ENCODE measurements at places on chromosomes 16 and 17.
A peak's percentile ranks its signal among the peaks of the same experiment; 100 is the strongest.

GRCh38 chr16:85220964-85221731 is 108.9 kb upstream of the CIBAR2 start:
- no peak overlapping the region for H3K27ac ChIP-seq
- H3K4me3 ChIP-seq = no peak overlapping the region
- peaks cover 8% of the 10 kb centered on the region for H3K4me1 ChIP-seq
- H3K36me3 ChIP-seq = no peaks in the 10 kb centered on the region

- no peak for DNase-seq
- no peak overlapping the region for H3K27ac ChIP-seq
- H3K4me1 ChIP-seq = peaks cover 18% of the 10 kb centered on the region
These were observed 2.2 kb downstream of the SDK2 start for GRCh38 chr17:73641826-73642600.

DNA sequence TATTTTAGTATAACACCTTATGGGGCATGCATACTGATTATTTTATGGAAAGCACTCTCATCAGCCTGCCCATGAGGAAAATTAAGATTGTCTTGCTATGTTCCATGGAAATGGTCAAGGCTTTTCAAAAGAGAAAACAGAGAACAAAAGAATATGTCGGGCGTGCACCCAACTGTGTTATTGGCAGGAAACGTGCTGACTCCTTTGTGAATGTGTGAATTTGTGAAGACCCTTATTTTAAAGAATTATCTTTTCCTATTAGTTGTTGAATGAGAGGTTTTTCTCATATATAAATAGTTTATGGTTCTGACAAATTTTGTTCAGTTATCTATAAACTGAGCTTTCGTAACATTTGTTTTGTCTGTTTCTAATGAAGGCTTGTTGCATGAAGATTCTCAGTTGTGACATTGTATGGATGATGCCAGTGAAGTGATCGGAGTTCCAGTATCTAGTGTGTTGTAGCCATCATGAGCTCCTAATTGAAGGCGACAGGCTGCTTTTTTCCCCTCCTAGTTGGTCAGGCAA is 180.0 kb downstream of the BCAS3 start:
- no peaks in the 10 kb centered on the region for H3K27me3 ChIP-seq
- H3K4me1 ChIP-seq = peaks cover 12% of the 10 kb centered on the region
- H3K36me3 ChIP-seq = no peaks in the 10 kb centered on the region
- no peak for DNase-seq

GRCh38 chr17:55005520-55005919 is 37.0 kb downstream of the STXBP4 start:
- no peak overlapping the region for H3K4me3 ChIP-seq
- DNase-seq = no peak
- no peak overlapping the region for H3K27ac ChIP-seq
- no peaks in the 10 kb centered on the region for H3K4me1 ChIP-seq

DNA sequence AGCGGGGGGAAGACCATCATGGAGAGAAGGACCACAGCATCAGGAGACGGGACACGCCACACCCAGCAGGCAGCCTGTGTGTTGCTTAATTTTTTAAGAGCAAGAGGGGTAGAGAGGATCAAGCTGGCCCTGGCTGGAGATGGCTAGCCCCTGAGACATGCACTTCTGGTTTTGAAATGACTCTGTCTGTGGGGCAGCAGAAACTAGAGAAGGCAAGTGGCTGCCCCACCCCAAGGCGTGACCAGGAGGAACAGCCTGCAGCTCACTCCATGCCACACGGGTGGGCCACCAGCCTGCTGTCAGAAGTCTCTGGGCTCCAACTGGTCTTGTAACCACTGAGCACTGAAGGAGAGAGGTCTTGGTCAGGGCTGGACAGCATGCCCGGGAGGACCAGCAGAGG is 75.5 kb downstream of the SOCS1 start:
- peak overlapping the region; percentile 89 for H3K27ac ChIP-seq
- peak; percentile 23 for DNase-seq
- peaks cover 7% of the 10 kb centered on the region for H3K36me3 ChIP-seq
- peak overlapping the region; percentile 84 for H3K4me3 ChIP-seq
- H3K27me3 ChIP-seq = no peaks in the 10 kb centered on the region
